ENCODE measurements at places on chromosomes 16 and 17. TPM values are rescaled to one million over a fixed set of nuclear protein-coding genes. Genes with fewer than 3 reads are reported as not detected.
A peak's percentile ranks its signal among the peaks of the same experiment; 100 is the strongest.

DNA sequence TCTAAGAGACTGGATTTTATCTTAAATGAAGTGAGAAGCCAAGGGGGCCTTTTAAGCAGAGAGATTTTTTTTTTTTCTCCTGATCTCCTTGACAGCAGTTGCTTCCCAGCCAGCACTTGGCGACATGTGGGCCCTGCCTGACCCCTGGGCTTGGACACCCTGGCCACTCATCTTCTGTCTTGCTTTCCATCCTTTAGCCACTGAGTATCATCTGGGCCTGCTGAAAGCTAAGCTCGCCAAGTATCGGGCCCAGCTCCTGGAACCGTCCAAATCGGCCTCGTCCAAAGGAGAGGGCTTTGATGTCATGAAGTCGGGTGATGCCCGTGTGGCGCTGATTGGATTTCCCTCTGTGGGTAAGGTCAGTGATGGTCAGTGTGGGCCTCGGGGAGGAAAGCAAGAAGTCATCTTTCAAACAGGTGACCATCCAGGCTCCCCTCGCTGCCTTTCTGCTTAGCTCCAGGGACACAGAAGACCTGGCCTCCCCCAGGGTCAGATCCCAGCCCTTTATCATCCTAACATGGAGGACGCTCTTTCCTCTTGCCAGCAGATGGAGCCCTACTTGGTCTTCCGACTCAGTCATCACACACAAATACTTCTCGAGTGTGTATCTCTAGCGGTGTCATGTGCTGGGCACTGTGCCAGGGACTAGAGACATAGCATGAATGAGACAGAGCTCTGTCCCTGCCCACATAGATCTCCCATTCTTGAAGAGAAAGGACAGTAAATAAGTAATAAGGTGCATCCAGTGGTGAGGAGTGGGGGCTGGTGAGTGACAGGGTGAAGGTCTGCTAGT lies 6.1 kb downstream of the DRG2 start:
- no peak for DNase-seq

GRCh38 chr16:12207939-12208338 lies 231.4 kb downstream of the SNX29 start:
- DNase-seq: no peak

DHRS7C gene
- total RNA-seq: not detected

GRCh38 chr17:44981221-44981968 lies 13.3 kb upstream of the C1QL1 start:
- DNase-seq: peak; percentile 69

DNA sequence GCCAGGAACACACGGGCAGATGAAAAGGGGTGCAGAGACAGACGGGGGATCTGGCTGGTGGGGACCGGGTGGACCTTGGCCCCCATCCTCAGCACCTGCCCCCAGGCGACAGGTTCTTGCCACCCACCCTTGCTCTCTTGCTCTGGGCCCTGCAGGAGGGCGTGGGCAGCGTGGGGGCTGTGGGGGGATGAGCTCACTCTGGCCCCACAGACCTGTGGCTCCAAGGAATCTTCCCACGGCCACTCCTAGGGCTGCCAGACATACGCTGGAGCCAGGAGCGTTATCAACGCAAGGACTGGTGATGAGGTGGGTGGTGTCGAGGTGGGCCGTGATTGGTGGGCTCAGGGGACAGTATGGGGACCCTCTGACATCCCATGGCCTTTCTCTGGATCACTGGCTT lies 6.3 kb downstream of the CTRB1 start:
- DNase-seq: no peak

DNA sequence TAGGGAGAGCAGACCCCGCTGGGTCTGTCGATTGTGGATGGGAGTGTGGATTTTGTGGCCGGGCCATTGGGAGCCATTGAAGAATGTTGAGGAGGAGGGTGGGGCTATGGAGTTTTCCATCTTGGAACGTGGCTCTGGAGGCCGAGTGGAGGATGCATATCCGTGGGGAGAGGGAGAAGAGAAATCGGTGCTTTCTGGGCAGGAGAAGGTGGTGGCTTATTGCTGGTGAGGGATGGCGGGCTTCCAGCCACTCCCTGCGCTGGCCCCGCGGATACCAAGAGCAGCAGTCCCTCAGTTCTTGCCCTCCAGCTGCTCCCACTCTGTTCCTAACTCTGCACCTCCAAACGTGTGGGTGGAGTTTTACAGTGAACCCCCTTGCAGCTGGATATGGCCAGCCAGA lies 162.4 kb downstream of the CMIP start:
- no peak for DNase-seq

TRIM47 gene
- 125 TPM for total RNA-seq

DNA sequence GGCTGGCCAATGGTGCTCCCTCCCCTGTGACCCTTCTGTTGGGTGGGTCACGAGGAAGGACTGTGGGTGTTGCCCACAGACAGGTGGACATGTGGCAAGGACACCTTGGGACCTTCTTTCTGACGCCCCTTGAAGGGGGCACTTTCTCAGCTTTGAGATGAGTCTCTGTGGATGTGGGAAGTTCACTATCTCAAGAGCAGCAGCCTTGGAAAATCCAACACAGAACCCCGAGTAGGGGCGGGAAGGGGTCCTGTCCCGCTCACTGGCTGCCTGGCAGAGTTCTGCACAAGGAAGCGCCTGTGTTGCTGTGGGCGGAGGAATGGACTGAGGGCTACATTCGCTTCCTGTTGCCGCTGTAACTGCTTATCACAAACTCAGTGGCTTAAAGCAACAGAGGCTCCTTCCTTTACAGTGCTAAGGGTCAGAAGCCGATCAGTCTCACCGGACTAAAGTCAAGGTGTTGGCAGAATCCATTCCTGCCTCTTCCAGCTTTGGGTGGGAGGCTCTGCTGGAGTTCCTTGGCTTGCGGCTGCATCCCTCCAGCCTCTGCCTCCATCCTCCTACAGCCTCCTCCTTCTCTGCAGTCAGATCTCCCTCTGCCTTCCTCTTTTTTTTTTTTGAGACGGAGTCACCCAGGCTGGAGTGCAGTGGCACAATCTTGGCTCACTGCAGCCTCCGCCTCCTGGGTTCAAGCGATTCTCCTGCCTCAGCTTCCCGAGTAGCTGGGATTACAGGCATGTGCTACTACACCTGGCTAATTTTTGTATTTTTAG lies 305.2 kb downstream of the SEC14L1 start:
- DNase-seq: no peak

IL17C gene
- not detected for total RNA-seq

DNA sequence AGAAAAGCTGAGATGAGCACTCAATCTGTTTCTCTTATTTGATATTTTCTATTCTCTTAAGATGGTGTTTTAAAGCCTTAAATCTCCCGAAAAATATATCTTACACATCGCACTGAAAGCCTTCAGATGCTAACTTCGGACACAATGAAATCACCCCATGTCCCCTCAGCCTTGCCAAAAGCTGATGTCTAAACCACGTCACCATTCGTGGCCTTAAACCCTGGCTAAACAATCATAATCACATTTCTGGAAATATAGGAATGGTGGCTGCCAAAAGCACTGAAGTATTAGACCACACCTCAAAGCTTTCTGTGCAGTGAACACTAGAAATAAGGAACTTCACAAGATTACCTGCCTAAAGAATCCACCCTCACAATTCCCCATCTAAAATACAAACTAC lies 402.7 kb downstream of the SOX9 start:
- DNase-seq: no peak

DNA sequence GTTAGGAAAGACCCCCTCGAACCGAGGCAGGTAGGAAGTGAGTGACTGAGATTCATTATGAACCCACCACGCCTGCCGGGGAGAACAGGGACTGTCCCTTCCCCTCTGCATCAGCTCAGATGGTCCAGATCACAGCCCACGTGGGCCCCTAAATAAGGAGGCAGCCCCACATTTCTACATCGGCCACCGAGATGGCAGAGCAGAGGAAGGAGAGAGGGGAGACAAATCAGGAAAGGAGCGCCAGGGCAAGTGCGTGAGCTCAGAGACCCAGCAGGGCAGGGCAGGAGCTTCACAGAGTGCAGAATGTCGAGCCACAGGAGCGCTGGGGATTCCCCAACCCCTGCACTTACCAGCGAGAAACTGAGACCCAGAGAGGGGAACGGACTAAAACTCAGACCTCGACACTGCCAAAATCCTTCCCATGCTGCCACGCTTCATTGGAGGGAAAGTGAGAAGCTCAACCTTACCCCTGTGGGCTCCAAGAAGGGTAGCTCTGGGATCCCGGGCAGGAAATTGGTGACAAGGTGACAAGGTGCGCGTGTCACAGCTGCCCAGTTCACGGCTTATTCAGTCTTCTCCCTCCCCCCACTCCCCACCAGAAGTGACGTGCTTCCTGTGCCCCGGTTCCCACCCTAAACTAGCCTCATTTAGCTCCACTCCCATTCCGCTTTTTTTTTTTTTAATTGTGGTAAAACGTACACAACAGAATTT lies at the start of gene ICAM2:
TSS of gene ICAM2 (minus strand) at position 578 of the 711 bp plus-strand sequence. CDS start 13,942 bp downstream, outside the sequence.
- no peak for DNase-seq

DNA sequence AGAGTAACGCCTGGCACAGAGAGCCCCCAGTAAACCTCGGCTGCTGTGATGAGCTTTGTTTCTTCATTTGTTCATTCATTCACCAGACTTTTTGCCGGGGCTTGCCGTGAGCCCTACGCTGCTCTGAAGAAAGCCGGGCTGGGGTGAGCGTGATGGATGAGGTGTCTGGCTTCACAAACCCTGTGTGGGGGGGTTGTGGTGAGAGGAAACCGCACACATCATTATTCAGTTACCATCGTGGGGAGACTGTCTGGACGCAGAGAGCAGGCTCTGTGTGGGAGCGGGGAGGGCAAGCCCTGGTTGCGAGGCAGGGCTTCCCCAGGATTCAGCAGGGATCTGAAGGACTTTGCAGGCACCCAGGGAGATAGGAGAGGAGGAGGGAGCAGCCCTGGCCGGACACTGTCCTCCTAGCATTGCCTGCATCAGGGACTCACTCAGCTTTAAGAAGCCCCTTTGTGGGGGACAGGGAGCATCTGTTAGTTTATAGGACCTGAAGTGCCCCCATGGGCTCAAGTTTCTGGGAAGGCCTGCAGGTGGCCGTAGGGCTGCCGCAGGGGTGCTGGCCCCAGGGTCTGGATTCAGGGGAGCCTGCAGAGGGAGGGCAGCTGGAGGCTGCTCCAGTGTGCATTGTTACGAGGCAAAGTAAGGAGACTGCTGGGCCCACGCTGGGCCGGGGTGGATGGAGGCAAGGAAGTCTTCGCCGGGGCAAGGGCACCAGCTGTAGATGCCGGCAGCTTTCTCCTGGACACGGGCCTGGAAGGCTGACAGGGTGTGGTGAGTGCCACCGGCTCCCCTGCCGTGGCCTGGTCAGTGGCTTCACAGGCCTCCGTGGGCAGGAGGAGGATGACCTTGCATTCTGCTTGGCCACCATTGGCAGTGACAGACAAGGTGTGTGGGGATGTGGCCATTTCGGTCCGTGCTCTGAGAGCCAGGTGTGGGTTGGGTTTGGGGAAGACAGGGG lies 334.5 kb downstream of the SEC14L1 start:
- DNase-seq: no peak

GRCh38 chr16:57367116-57367752 lies 5.1 kb upstream of the CX3CL1 start:
- DNase-seq: no peak

DNA sequence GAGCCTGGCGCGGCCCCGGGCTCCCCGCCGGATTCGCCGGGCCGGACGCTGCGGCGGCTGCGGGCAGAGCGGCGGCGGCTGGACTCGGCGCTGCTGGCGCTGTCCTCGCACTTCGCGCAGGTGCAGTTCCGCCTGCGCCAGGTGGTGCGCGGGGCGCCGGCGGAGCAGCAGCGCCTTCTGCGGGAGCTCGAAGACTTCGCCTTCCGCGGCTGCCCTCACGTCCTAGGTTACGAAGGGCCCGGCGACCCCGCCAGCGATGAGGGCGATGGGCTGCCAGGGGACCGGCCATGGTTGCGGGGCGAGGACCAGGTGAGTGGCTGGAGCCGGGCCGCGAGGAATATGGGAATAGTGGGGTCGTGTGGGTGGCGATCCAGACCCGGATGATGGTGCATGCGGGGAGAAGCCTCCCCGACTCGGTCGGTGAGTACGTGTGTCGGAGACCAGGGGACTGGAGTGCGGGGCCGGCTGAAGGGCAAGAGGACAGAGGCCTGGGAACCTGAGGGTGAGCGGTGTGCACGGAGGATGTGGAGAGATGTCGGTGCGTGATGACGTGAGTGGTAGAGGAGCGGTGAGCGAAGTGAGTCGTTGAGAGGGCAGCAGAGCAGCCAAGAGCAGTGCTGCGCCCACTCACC lies 517 bp downstream of the RUNDC1 start:
- no peak for DNase-seq
